Inflammatory macrophage treated with lipopolysaccharide for 1 hour (primary cell): ENCODE measurements at places on chromosomes 1 and 21.

DNA sequence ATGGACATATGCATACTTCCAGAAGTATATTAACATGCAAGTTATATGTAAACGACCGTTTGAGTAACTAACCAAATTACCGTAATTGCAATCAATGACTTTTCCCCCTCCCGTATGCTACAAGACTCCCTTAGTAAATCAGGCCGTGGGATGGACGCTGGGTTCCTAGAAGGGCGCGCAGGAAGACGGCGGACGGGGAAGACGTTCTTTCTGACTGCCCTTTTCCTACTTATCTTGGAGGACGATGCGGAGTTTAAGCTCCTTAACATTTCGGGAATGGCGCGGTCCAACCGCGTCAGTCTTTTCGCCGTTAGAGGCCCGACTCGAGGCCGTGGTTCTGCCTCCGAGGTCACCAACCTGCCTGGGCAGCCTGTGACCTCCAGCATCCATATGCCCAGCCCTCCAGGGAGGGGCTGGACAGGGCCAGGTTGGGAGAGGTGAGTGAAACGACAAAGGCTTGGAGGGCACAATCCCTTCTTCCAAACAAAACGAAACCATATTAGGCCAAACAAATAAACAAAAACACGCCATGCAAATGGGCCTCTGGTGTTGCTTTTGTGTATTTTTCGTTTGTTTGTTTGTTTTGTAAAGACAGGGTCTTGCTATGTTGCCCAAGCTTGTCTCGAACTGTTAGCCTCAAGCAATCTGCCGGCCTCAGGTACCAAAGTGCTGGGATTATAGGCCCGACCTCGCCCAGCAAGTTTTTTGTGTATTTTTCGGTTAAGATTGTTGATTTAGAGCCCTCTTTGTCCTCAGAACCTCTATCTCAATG, 873 bp upstream of the PI4KB start:
- no peak for DNase-seq

GRCh38 chr1:86339014-86339812, 56.9 kb downstream of the ODF2L start:
- peak; percentile 53 for DNase-seq

DNA sequence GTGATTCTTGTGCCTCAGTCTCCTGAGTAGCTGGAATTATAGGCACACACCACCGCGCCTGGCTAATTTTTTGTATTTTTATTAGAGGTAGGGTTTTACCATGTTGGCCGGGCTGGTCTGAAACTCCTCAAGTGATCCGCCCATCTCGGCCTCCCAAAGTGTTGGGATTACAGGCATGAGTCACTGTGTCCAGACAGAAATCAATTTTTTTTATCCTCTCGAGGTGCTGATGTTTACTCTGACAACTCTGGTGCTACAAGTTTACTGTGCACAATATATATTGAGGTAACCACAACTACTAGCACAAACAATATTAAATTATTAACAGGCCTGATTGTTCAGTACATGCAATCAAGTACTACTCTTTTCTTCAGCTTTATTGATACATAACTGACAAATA, 39.7 kb downstream of the F13B start:
- no peak for DNase-seq

DNA sequence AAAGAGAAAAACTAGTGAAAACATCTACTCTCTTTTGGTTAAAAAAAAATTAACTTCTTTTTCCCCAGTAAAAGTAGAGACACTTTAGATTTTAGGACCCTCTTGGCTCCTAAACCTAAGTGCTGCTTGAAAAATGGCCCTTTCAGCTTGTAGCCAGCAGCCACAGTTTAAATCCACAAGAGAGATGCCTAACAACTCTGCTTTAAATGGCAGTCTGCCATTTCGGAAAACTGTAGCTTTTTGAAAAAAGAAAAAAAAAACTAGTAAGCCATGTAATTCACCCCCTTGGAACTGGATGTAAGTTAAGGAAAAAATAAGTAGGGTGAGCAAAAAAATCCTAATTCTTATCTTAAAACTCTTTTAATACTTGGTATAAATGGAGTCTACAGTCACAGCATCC, 56.0 kb downstream of the LHX9 start:
- DNase-seq = no peak

- DNase-seq = no peak
Measured at GRCh38 chr1:145719230-145720079, at the start of gene CD160. Gene CD160 (plus strand): TSS chr1:145719499. CDS start chr1:145728328, 8,829 bp downstream.
